SJSA1 (cell line): ENCODE measurements at places on chromosomes 5 and 9.
A peak's percentile ranks its signal among the peaks of the same experiment; 100 is the strongest.

DNA sequence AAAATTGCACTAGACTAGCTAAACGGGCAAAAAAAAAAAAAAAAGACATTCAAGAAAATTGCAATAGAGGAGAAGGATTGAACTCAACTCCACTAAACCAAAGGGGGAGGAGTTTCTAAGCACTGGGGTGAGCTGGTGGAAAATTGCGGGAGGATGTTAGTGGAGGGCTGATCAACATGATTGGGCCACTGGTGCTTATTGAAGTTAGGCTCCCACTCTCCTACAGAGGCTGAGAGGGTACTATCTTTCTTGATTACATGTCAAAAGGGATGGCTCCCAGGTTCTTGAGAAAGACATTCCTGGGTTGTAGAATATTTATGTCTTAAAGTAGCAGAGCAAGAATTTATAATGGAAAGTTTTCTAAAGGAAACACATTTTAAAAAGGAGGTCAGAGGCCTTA lies 38.0 kb downstream of the CAMK4 start:
- no peak for DNase-seq

- peak; percentile 16 for DNase-seq
Measured at GRCh38 chr5:180807046-180807445, 4.4 kb upstream of the MGAT1 start.

- DNase-seq: no peak
Measured at GRCh38 chr9:134781591-134782302, 98.9 kb upstream of the FCN2 start.

DNA sequence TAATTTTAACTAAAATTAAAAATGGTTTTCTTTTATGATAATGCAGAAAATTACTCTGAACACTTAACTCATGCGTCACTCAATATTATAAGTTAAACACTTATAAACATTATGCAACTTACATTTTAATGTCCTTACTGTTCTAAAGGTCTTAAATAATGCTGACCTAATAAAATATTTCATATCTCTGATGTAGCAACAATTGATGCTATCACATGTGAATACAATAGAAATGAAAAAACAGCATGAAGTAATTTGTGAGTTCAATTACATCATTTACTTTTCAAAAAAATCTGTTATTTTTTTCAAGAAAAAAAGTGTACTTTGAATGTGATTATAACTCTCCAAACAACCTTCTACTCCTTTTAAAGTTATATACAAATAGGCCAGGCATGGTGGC lies 26.4 kb upstream of the REEP5 start:
- no peak for DNase-seq

- DNase-seq: no peak
Measured at GRCh38 chr5:76532973-76533372, 90.2 kb downstream of the F2RL2 start.

DNA sequence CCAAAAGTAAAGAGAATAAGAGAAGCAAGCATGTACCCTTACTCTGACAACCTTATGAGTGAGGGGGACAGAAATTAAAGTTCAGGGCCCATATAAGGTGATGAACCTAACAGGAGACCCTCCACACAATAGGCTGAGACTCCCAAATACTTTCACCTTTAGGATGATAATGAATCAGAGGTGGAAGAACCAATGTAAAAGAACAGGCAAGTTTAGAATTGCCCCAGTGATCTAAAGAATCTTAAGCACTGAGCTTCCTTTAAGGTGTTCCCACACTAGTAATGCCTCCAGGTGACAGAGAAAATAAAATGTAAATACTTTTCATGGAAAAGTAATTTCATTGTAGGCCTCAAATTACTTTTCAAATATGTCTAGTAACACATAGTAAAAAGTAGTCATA lies 8.2 kb upstream of the FAM151B start:
- DNase-seq: no peak

GRCh38 chr5:33937707-33938506 lies 1.7 kb downstream of the RXFP3 start:
- DNase-seq: no peak

- DNase-seq: no peak
Measured at GRCh38 chr5:164560216-164560615, 1054.8 kb downstream of the MAT2B start.

- no peak for DNase-seq
Measured at GRCh38 chr5:17223367-17224185, 6.1 kb downstream of the BASP1 start.

DNA sequence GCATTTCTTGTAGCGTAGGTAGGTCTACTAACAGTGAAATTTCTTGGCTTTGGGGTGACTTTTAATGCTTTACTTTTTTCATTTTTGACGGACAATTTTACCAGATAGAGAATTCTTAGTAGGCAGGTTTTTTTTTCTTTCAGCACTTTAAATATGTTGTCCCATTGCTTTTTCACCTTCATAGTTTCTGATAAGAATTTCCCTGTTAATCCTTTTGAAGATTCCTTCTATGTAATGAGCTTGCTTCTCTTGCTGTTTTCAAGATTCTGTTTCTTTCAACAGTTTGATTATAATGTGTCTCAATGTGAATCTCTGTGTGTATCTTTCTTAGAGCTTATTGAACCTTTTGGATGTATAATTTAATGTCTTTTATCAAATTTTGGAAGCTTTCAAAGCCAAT lies 35.5 kb downstream of the PBX3 start:
- no peak for DNase-seq

DNA sequence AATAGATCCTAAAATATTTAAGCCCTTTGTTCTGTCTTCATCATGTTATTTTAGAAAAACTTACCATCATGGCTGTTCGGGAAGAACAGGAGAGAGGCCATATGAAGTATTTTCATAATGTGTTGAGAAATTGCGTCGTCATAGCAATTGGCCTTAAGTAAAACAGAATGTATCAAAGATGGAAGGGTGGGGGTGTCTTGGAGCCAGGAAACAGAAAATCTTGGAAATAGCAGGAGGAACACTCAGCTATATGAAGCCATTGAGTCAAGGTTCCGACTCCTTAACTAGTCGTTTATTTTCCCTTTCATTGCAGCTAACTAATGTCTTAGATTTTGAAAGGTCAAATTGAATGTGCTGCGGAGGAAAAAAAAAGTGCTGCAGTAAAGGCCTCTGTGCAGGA lies 1.3 kb downstream of the SPTAN1 start:
- DNase-seq: no peak

DNA sequence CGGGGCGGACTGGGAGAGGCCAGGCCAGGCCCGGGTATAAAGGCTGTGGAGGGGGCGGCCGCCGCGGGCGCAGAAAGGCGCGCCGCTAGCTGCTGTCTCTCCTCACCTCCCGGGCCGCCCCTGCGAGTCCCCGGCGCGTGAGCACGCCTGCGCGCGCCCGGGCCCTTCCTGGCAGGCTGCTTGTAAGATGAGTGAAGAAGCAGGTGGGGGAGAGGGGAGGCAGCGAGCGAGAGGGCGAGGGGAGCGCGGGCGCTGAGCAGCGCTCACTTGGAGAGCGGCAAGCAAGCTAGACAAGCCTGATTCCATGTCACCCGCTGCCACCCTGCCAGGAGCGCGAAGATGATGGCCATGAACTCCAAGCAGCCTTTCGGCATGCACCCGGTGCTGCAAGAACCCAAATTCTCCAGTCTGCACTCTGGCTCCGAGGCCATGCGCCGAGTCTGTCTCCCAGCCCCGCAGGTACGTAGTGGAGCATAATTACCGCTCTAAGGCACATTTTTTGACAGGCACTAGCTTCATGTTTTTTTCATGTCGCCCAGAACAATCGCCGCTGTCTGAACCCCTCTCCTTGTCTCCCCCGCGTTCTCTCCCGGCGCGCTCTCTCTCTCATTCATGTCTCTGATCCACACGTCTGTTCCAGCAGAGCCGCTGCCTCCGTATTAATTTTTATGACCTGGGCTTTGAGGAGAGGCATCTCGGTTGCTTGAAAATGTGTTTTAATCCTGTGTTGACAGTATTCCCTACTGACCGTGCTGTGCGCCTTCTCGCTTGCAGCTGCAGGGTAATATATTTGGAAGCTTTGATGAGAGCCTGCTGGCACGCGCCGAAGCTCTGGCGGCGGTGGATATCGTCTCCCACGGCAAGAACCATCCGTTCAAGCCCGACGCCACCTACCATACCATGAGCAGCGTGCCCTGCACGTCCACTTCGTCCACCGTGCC lies at the start of gene POU4F3:
POU4F3 (plus strand) TSS at position 66 of the 941 bp plus-strand sequence; CDS start at position 340, 274 bp downstream.
- DNase-seq: no peak

GRCh38 chr5:129249886-129250285 lies 155.3 kb downstream of the ISOC1 start:
- DNase-seq: no peak

DNA sequence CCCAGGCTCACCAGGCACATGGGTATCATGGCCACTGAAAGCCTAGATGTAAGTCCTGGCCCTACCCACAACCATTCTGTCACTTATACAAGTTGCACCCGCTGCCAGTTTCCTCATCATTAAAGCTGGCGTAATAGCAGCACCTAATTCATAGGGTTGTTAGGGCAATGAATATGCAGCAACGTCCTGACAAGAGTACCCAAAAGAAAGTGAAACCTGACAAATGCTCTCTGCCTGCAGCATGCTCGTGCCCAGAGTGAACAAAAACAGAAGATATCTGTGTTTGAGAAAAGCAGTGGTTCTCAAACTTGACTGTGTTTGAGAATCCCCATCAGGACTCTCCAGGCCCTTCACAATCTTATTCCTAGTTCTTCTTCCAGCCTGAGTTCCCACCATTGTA lies 632.4 kb downstream of the SEMA5A start:
- DNase-seq: no peak

GRCh38 chr5:65730910-65731309 lies 8.9 kb downstream of the NLN start:
- no peak for DNase-seq

- DNase-seq: no peak
Measured at GRCh38 chr5:56148453-56148971, 84.6 kb downstream of the ANKRD55 start.

GRCh38 chr5:51665251-51665593 lies 282.0 kb downstream of the ISL1 start:
- DNase-seq: no peak

DNA sequence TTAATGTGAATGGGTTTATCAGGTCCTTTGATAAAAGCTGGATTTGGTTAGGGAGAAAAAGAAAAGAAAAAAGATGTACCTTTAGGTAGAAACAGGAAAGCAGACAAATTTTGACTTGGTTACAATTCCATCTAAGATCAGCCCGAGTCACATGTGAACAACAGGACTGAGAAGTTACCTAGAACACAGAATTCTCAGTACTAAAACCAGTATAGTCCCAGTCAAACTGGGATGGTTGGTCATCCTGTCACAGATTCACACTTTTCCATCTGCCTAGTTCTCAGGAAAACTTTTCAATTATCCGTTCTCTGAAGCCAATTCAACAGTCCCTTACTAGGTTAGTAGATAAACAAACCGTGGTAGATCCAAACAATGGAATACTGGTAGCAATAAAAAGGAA lies 190.3 kb upstream of the PTGER4 start:
- DNase-seq: no peak

GRCh38 chr9:132795511-132796303 lies 82.4 kb downstream of the AK8 start:
- DNase-seq: no peak

- DNase-seq: no peak
Measured at GRCh38 chr5:64074533-64074932, 91.1 kb upstream of the RNF180 start.

DNA sequence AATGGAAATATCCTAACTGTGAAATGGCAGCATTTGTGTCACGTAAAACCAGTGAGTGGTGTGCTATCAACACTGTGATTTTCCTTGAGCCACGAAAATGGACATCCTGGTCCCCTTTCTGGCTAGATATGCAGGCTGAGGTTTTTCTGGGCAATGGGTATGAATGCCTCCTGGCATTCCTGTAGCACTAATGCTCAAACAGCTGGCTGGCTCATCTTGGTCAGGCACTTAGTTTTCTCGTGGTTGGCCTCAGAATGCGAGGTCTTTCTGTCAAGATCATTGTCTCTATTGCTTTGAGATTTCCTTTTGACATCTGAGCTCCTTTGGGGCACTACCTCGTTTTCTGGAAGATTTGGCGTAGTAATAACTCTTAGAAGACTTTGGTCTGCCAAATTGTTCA lies 15.6 kb downstream of the SLC1A3 start:
- no peak for DNase-seq

GRCh38 chr9:133694686-133695085 lies 43.5 kb downstream of the SARDH start:
- no peak for DNase-seq

DNA sequence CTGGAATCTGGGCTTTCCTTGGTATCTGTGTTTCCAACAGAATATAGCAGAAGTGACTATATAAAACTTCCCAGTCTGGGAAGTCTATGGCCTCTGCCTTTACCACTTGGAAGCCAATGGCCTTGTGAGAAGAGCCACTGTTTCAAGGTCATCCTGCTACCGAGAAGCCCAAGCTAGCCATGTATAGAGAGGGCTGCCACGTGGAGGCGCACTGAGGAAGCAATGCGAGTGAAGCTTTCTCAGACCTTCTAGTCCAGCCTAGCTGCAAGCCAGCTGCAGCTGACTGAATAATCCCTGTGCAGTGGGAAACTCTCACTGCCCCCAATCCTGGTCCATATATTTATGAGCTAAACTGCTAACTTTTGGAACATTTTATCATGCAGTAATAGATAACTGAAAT lies 661.8 kb upstream of the RIOK2 start:
- no peak for DNase-seq

DNA sequence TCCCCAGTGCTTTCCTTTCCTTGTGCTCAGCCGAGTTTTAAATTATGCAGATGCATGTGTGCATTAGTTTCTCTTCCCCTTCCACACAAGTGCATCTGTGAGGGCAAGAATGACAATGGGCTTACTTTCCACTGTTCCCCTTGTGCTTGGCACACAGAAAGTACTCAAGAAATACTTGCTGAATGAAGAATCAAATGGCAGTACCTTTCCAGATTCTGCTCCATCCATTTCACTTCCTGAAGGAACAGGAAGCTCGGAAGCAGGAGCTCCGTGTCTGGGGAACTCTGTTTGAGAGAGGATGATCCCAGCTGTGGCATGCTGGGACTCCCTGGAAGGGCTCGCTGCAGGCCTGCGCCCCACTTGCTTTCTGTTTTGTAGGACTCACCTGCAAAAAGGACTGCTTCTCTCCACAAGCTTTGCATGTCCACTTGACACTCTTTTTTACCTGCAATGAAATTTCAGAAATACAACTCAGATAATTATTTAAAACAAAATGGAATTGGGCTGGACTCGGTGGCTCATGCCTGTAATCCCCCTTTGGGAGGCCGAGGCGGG lies 5.5 kb downstream of the MRNIP start:
- DNase-seq: no peak

GRCh38 chr9:38025166-38025565 lies 43.9 kb downstream of the SHB start:
- DNase-seq: no peak

GRCh38 chr5:44389090-44389822 lies at the start of gene FGF10:
FGF10 (minus strand) TSS chr5:44389420; CDS start chr5:44388682, 738 bp downstream.
- DNase-seq: peak; percentile 11

DNA sequence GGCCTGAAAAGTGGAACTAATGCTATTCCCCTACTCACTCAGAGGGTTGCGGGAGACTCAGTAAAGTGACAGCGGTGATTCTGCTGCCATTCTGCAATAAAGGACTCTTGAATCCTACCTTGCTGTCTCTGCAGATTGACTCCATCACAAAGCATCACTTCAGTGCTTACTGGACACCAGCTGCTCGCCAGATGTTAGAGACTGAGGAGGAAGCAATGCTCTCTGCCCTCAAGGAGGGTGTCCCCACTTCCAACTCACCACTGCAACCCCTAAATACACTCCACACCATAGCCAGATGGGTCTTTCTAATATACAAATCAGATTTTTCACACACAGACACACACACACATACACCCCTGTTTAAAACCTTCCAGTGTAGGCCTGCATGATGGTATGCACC lies 21.4 kb downstream of the TTLL11 start:
- no peak for DNase-seq
